Parietal lobe (tissue), 2 donors: ENCODE measurements at places on chromosomes 3 and 15. TPM values are rescaled to one million over a fixed set of nuclear protein-coding genes. Genes with fewer than 3 reads are reported as not detected.

The PRSS50 gene
- 0.31 TPM for total RNA-seq

The PLD1 gene
- 9.1 TPM for total RNA-seq

The GOLGA6L7 gene
- total RNA-seq: not detected

The PTX3 gene
- 7.5 TPM for total RNA-seq

The ERICH6 gene
- total RNA-seq: not detected

The MST1R gene
- total RNA-seq: 3.8 TPM
